ENCODE measurements at places on chromosomes 6 and 20. TPM values are rescaled to one million over a fixed set of nuclear protein-coding genes. Genes with fewer than 3 reads are reported as not detected.

DNA sequence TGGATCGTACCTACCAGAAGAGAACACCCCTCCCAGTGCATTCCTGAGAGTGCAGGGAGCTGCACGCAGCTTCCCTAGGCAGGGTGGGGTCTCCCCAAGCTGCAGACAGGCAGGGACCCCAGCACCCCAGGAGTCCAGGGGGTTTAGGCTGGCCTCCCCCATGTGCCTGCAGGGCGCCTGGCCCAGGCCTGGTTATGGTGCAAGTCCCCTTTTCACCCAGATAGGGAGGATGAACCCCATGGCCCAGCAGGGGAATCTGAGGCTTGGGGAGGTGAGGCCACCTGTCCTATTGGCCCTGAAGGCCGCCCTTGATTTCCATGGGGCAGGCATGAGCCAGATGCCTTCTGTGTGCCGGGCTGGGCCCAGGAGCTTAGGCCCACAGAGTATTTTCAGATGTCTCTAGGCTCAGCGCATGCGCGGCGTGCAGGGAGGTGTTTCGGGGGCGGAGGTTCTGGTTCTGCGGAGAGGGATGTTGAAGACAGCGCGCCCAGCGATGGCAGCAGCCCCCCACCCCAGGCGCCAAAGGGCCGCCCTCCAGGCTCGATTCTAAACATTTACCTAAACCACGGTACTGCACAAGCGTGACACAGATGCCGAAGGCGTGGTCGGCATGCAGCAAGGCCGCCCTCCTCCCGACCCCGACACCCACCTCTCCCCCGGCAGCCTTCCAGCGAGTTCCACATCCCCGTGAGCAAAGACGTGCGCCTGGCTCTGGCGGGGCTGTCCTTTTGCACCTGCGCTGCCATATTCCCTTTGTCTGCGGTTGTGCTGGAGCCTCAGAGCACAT, 29.4 kb downstream of the COL20A1 start:
- DNase-seq, result no peak

- no peak for DNase-seq
Observed at GRCh38 chr6:72551470-72551869, 70.4 kb upstream of the KCNQ5 start.

- DNase-seq, result peak; percentile 44
Observed at GRCh38 chr6:2639896-2640295, 110.8 kb downstream of the MYLK4 start.

The SDC4 gene
- 182 TPM for total RNA-seq

GRCh38 chr6:31144296-31144969, 5.6 kb upstream of the PSORS1C2 start:
- no peak for DNase-seq

The ARMH2 gene
- total RNA-seq, result not detected

DNA sequence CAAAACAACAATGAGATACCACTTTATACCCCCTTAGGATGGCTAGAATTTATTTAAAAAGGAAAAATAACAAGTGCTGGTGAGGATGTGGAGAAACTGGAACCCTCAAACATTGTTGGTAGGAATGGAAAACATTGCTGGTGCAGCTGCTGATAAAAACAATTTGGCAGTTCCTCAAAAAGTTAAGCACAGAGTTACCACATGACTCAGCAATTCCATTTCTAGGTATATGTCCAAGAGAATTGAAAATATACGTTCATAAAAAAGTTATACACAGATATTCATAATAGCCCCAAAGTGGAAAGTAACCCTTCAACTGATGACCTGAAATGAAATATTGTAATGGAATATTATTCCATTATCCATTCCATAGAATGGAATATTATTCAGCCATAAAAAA, 55.0 kb downstream of the CD83 start:
- DNase-seq, result no peak

The DLK2 gene
- 0.29 TPM for total RNA-seq

The ADGRF4 gene
- under 0.01 TPM for total RNA-seq

GRCh38 chr6:168737481-168737880, 296.5 kb downstream of the SMOC2 start:
- DNase-seq, result no peak

DNA sequence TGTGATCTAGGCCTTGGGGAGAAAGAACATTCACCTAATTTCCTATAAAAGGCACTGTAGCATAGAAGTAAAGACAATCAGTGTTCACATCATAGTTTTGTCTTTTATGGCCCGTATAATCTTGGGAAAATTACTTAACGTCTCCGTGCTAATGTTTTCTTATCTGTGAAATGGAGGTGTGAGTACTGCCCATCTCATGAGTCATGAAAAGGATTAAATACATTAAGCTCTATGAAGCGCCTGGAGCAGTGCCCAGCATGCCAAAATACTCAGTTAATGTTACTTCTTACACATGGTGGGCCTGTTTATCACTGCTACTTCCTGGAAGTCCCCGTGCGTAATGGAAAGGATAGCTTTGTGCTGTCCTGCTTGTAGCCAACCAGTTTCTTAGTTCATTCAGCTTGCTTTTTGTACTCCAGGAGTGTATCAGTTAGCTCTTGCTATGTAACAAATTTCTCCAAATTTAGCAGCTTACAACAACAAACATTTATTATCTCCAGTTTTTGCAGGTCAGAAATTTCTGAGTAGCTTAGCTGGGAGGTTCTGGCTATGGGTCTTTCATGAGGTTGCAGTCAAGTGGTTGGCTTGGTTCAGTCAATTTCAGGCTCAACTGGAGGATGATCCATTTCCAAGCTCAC, 103.6 kb upstream of the BMP2 start:
- DNase-seq, result no peak

- DNase-seq, result no peak
Observed at GRCh38 chr6:127590344-127590743, 13.4 kb downstream of the C6orf58 start.

DNA sequence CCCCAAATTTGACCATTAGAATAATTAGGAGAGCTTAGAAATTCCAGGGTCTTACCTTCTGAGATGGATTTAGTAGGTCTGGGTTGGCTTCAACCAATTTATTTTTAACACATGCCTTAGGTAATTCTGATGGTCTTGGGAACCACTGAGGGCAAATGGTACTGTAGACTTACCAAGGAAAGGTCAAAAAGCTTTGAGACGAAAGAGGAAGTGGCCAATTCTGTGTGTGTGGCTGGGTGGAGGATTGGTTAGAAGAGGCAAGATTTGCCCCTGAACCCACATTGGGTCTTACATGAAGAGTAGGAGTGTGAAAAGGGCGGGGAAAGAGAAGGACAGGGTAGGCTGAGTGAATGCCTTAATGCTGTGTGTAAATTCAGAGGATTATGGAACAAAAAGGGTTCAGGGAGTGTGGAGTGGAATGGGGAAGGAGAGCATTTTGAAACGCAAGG, 2.7 kb downstream of the ITCH start:
- no peak for DNase-seq

GRCh38 chr6:25363427-25363826, 84.3 kb downstream of the CARMIL1 start:
- no peak for DNase-seq

- no peak for DNase-seq
Observed at GRCh38 chr20:61407561-61407960, 155.5 kb downstream of the CDH4 start.

The C6orf163 gene
- 2.7 TPM for total RNA-seq

DNA sequence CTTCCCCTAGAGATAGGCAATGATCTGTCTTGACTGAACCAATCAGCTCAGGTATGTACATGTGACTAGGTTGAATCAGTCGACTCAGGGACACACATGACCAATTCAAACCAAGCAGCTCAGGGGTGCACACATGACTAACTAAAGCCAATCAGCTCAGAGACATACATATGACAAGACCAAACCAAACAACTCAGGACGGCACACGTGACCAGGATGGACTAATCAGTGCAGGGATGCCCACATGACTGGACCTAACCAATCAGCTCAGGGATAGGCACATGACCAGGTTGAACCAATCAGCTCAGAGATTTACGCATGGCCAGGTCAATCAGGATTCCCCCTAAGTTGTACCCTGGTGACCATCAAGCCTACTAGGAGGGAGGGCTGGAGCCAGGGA, 310.3 kb downstream of the CDH26 start:
- DNase-seq, result no peak

- DNase-seq, result no peak
Observed at GRCh38 chr6:25553502-25553901, 98.5 kb upstream of the SCGN start.

GRCh38 chr6:81130061-81130460, 622.4 kb downstream of the TENT5A start:
- no peak for DNase-seq

- DNase-seq, result peak; percentile 55
Observed at GRCh38 chr6:38136547-38136946, 317.0 kb downstream of the ZFAND3 start.

DNA sequence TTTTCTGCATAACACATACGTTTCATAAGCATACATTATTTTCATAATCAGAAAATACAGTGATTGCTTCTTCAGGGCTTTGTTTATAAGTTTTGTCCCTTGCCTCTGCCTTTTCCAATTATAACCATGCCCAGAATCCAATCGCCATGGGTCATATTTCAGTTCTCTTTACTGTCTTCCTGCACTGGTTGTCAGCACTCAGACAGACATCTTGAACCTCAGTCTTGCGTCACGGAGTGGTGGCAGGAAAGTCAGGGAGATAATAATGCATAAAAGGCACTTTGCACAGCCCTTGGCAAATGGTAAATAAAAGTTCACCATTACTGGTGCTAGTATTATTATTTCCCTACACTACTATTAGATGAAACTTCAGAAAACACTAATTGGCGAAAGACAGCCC, 7.2 kb downstream of the KIF16B start:
- no peak for DNase-seq

DNA sequence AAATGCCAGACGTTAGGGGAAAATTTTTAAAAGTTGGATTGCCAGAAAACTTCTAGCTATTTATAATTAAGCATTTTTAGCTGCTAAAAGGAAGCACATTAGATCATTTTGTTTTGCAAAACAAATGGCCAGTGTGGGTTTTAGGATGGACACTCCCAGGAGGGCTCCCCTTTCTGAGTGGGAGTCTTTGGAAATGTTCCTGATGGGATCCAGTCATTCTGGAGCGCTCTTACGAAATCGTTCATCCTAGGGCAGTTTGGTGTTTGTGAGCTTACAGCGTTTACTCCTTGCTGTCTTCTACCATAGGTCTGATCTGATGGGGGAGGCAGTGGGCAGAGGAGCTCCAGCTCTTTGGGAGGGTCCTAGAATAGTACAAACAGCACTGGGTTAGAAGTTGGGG, 14.7 kb downstream of the GNAS start:
- no peak for DNase-seq

DNA sequence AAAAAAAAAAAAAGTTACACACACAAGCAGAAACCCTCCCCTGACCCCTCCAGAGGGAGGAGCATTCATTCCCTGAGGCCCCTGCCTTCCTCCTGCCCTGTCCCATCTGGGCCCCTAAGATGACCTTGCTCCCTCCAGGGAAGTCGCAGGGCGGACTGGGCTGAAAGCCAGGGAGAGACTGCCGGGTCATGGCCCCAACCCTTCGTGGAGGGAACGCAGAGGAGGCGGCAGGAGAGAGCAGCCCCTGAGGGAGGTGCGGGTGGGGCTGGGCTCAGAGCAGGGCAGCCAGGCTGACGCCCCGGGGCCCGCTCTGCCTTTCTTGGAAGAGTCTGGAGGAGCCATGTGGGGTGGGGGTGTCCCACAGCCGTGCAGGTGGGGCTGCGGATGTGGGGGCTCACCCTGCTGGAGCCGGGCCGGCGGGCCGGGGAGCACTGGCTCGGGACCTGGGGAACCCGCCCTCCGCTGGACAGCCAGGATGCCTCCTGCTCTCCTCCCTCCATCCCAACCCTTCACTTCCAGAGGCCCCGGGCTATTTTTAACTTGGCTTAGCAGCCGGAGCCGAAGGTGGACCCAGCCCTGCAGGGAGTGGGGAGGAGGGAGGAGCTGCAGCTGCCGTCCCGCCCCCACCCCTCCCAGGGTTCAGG, 15.0 kb upstream of the ABHD16B start:
- peak; percentile 95 for DNase-seq

The TXLNB gene
- 0.59 TPM for total RNA-seq

DNA sequence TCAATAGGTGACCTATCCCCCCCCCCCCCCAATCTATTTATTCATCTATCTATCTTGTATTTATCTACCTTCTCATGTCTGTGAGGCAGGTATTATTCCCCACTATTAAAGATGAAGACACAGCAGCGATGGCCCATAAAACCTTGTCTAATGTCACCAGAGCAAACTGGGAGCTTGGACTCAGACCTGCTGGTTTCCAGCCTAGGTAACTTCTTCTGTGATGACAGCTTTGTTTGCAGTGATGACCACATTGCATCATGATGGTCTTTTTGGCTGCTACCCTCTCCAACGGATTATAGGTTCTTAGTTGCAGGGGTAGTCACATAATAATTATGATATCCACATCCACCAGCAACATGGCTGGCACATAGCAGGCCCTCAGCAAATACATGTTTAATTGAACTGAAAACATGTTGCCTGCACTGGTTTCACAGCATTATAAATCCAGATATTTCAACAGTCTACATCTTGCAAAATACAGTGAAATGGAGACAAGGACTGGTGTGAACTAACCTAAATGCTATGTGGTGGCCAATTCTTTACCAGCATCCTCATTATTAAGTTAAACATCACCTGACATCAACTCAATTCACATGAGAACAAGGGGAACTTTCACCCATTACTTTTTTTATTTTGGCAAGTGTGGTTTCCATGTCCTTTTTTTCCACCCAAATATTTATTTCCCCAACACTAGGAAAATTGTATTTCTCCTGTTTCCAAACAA, 712.5 kb upstream of the NRSN1 start:
- DNase-seq, result peak; percentile 15

DNA sequence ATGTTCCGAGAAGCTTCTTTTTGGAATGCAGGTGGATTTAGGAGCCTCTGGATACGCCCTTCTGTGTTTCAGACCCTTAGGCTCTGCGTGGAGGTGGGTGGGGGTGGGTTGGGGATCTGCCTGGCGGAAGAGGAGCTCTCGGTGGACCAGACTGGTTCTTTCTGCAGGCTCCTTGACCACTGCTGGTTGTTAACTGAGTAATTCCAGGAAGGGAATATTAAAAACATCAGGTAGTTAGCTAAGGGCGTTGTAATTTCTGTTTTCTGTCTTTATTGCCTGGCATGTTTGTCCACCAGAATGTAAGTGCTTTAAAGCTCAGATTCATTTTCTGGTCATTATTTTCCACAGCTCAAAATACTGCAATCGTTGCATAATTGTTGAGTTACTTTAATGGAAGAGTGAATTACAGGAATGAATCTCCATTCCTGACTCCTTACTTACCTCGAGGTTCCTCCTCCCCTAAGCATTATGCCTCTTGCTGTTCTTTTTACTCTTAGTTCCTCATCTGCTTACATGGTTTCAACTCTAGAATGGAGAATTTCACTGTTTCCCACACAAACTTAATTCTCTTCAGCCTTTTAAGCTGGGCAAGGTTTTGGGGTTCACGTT, 5.9 kb downstream of the CDYL start:
- no peak for DNase-seq

GRCh38 chr6:137094411-137095008, 49.7 kb upstream of the IL20RA start:
- DNase-seq, result peak; percentile 50

- no peak for DNase-seq
Observed at GRCh38 chr6:80940571-80940970, 811.9 kb downstream of the TENT5A start.
